ENCODE measurements at places on chromosomes 6 and 20.

DNA sequence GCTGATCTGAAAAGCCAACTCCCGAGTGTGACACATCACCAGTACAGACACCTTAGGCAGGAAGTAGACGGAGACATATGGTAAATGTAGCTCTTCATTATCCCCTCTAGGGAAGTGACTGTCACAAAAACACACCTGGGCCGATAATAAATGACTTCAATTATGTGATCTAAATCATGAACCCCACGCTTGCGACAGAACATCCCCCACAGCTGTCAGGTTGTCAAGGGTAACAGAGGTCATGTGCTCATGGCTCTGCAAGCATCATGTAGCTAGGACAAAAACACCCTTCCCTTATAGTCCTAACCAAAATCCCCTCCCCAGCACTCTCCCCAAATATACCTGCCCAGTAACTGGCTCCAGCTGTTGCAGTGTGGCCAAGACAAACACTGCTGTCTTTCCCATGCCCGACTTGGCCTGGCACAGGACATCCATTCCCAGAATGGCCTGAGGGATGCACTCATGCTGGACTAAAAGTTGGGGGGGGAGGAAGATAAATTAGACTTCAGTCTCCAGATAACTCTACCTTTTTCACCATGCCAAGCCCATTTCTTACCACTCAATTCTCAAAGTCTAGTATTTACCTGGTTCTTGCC is 2.9 kb downstream of the DDX39B start:
- DNase-seq: no peak

GRCh38 chr6:147560670-147561069 is 52.2 kb downstream of the SAMD5 start:
- DNase-seq: no peak

- no peak for DNase-seq
Observed at GRCh38 chr6:15023448-15023847, 222.4 kb upstream of the JARID2 start.

GRCh38 chr6:122620902-122621301 is 10.7 kb downstream of the PKIB start:
- peak; percentile 16 for DNase-seq

DNA sequence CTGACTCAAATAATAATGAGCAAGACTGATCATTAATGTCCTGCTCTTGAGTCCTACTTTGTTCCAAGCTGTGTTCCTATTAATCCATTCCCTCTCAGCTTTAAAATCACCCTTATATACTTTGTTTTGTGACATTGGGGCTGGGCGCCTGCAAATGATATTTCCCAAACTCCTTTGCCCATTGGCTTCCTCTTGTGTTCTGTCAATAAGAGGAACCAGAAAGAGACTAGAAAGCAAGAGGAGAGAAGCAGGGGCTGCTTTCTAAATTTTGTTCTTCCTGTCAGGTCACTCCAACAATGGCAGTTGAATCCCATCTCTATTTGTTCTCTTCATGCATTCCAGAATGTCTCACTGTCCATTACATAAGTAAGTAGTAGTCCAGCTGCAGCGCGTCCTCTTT is 21.6 kb upstream of the TRIM27 start:
- DNase-seq: no peak

- DNase-seq: no peak
Observed at GRCh38 chr6:91447081-91447480, 860.2 kb upstream of the MAP3K7 start.

GRCh38 chr6:20186981-20187380 is 25.3 kb downstream of the MBOAT1 start:
- no peak for DNase-seq

DNA sequence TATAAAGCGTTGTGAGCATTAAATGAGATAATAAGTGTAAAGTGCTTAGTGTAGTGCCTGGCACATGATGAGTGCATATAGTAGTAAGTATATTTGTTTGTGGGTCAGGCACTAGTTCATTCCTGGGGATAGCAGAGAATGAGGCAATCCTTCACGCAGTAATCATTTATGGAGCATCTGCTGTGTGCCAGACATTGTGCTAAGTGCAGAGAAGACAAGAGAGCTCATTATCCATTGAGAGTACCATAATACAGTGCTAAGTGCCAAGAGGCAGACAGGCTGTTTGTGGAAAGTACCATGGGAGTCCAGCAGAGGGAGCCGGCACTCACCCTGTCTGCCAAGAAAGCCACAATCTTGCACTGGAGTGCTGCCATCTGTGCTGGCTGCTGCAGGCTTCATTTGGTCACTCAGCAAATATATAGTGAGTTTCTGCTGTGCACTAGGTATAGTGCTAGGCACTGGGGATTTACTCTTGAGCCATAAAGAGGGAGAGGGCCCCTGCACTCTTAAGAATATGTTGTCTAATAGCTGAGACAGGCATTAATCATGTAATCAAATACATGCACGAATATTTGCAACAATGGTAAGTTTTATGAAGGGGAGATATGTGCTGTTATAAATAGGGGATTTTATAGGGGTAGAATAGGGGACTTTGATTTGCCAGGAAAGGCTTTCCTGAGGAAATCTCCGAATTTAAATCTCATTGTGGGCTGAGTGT is 12.9 kb upstream of the MROH8 start:
- peak; percentile 59 for DNase-seq

- peak; percentile 16 for DNase-seq
Observed at GRCh38 chr20:13526551-13526950, 112.2 kb downstream of the TASP1 start.

- no peak for DNase-seq
Observed at GRCh38 chr20:19699180-19699971, 58.7 kb upstream of the RIN2 start.

DNA sequence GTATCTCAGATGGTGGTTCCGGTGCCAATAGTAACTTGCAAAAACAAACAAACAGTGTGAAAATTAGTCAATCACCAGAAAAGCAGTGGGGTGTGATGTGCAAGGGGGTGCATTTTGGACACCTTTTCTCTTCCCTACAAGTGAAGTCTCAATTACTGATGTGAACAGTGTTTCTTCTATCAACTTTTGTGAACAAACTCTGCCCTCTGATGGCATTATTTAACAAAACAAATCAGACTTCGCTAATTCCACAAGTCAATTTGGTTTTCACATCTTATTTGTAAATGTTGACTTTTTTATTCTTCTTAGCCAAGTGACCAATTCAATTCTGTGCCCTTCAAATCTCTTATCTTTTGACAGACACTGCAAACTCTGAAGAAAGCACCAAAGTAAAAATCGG is 212.2 kb downstream of the UST start:
- no peak for DNase-seq

GRCh38 chr20:52833901-52834300 is 138.3 kb upstream of the TSHZ2 start:
- no peak for DNase-seq

DNA sequence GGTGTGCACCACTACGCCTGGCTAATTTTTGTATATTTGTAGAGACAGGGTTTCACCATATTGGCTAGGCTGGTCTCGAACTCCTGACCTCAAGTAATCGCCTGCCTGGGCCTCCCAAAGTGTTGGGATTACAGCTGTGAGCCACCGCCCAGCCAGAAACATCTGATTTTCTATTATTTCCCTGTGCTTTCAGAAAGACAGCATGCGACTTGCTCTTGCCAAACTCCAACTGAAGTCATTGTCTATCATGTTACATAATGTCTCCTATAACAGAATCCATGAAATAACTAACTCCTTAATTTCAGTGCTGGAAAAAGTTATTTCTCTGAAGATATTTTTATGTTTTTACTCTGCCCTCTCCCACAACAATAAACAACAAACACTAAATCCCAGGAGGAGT is 8.5 kb downstream of the RMND1 start:
- DNase-seq: no peak

DNA sequence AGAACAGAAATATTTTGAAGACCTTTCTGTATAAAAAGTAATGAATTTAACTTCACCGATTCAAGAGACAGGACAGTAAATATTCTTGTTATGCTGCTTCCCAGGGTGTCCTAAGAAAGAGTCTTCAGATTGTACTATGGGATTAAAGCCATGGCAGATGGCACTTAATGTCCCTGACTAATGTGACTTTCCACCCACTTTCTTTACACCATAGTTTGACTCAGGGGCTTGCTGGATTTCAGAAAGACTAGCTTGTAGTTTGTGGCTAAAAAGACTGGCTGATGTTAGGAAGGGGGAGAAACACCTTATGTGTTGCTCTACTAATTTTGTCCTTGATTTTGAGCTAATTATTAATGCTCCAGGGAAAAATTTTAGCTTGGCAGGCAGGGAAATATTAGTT is 75.9 kb downstream of the UTRN start:
- DNase-seq: no peak

GRCh38 chr6:6494677-6495076 is 93.8 kb upstream of the LY86 start:
- no peak for DNase-seq

- DNase-seq: no peak
Observed at GRCh38 chr6:144298194-144298593, 13.1 kb downstream of the UTRN start.

GRCh38 chr6:166747644-166748595 is 120.9 kb upstream of the RPS6KA2 start:
- no peak for DNase-seq

GRCh38 chr6:148044921-148045320 is 297.7 kb upstream of the SASH1 start:
- no peak for DNase-seq

DNA sequence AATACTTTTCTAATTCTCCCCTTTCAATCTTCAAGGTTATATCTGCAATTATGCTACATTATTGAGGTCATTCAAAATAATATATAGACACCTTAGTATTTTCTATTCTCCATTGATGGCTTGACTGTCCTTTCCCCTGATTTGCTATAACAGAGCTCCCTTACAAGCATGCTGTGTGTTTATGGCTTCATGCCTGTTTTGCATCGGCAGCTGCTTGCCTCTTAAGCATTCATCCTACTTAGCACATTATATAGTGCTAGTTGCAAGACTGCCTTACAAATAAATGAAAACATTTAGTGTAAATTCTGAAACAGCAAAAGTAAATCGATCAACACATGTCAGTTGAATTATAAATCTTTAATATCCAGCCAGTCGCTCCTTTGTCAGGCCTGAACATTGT is 476.2 kb upstream of the POU3F2 start:
- no peak for DNase-seq

DNA sequence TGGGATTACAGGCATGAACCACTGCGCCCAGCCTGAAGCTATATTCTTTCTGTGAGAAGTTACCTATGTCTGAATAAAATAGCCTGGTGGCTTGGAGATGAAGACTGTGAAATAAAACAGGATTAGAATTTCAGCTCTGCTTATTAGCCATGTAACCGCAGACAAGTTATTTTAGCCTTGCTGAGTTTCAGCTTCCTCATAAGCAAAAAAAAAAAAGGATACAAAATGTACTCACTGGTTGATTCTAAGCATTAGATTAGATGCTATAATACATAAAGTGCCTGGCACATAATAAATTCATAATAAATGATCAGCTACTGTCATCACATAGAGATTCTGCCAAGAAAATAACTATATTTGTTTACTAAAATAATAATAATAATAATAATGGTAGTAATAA is 98.8 kb downstream of the EPB41L2 start:
- DNase-seq: no peak

DNA sequence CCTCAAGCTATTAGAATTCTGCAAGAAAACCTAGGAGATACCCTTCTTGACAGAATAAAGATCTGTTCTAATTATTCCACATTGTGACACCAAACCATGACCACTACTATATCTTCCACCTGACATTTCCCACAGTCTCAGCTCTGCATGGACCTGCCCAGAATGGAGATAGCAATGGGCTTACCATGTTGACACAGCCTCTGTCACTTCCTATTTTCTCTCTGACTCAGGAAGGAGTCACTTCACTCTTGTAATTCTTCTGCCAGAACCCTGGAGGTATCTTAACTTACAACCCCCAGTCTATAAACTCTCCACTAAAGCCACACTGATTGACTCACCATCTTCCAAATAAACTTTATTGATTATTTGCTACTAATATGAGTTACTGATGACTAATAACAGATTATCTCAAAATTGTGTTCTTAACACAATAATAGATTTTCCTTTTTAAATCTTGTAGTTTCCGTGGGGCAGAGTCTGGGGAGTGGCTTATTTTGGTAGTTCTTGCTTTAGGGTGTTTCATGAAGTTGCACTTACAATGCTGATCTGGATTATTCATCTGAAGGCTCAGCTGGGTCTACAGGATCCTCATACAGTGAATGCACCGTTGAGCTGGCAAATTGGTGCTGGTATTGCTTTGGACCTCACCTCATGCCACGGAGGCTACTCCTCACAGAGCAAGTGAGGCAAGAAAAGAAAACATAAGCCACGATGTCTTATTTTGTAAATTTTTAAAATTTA is 869.9 kb downstream of the KIF16B start:
- DNase-seq: peak; percentile 38

DNA sequence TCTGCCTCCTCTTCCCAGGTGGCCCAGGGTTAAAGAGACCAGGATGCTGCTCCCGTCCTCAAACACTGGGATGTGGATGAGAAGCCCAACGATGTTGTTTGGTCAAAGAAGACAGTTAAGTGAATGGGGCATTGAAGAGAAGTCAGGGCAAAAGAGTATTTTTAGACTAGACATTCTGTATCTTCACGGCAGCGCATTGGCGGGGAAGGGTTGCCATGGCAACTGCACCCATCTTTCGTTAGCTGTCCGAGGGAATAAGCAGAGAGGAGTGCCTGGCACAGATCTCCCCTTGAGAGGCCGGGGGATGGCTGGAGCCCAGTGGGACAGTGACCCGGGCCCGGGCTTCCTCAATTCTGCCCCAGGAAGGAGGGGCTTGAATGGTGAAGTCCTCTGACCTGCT is 56.4 kb upstream of the GPR31 start:
- DNase-seq: no peak

- DNase-seq: no peak
Observed at GRCh38 chr6:116022841-116023445, 37.7 kb downstream of the FRK start.

- no peak for DNase-seq
Observed at GRCh38 chr6:17277256-17277655, 3.9 kb upstream of the RBM24 start.

- no peak for DNase-seq
Observed at GRCh38 chr20:50392138-50392866, 117.9 kb upstream of the PTPN1 start.

GRCh38 chr6:47308198-47308517 is 1.5 kb downstream of the TNFRSF21 start:
- no peak for DNase-seq

- no peak for DNase-seq
Observed at GRCh38 chr20:62047666-62048345, 17.9 kb downstream of the TAF4 start.
